ENCODE measurements at places on chromosomes 12 and 14.

GRCh38 chr14:102902086-102902485, 20.4 kb upstream of the AMN start:
- no peak for DNase-seq

DNA sequence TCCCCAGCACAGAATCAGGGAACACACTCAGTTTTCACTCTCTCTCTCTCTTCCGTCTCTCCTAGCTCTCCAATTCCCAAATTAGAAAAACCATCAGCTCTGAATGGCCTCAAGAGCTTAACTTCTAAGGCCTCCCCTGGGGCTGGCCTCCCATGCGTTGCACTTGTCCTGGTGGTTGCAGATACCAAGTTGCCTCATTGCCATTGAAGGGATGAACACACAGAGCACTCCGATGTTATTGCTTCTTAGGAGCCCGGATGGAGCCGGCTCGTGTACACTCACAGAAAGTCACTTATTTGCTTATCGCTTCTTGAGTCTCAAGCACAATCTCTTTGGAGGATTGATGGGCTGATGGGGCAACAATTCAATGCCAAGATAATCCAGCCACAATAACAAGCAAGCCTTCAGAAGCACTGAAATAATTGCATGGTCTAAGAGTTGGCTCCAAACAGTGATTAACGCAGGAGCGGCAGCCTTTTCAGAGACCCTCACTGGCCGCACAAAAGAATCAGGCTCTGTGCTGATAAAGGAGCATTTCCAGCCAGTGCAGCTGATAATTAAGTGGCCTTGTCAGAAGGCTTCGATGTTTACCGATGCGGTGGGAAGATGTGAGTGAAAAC, 175.8 kb upstream of the TMEM132C start:
- no peak for DNase-seq

GRCh38 chr14:79724934-79725717, 486.2 kb downstream of the DIO2 start:
- no peak for DNase-seq

DNA sequence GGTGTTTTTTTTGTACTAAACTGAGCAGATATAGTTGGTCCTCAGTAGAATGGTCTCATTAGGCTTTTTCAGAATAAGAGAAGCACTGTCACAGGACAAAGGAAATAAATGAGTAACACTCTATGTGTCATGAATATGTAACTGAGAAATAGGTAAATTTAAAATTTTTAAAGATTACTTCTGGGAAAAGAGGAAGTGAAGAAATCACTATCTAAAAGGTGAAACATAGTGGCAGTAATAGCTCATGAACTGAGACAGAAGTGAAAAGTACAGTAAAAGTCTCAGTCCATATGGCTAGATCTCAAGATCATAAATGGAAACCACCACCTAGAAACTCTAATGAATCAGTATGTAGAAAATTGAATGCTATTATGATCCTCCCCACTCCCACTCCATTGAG, 89.3 kb upstream of the TTC7B start:
- no peak for DNase-seq

- no peak for DNase-seq
These were observed 306.6 kb downstream of the DAD1 start for GRCh38 chr14:22282417-22282816.

- DNase-seq, result no peak
These were observed 61.8 kb downstream of the PPFIBP1 start for GRCh38 chr12:27585739-27586265.

DNA sequence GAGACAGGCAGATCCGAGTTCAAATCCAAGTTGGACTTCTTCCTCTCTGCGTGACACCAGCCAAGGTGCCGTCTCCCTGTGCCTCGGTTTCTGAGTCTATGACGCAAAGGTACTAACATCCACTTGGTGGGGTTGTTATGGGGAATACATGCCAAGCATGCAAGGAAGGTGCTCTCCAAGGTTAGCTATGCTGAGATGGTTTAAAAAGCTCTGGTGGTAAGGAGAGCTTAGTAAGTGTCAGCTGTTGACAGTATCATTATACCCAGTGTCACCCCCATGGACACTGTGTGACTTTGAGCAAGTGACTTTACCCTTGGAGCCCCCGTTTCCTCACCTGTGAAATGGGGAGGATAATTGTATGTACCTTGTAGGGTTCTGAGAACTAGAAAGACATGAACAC, 22.2 kb downstream of the MMAB start:
- no peak for DNase-seq

GRCh38 chr12:7966563-7966962, 30.6 kb upstream of the SLC2A3 start:
- DNase-seq, result no peak

- DNase-seq, result no peak
These were observed 96.5 kb upstream of the VASH1 start for GRCh38 chr14:76664790-76665189.

DNA sequence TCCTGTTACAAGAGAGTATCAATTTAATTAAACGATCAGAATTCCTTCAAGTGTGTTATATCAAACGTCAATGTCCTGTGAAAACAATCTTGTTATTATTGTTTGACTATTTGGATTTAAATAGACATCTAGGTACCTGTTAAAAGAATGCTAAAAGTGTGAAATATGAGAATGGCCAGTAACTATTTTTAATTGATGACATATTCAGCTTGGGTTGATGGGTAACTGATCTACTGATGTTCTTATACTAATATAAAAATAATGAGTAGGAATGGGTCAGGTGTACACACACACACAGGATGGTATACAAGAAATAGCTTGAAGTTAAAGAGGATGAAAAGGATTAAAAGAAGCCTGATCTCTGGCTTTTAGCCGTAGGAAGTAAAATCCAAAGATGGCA, 146.0 kb downstream of the SLC38A4 start:
- DNase-seq, result no peak

GRCh38 chr12:38490941-38491340, 174.4 kb downstream of the ALG10B start:
- DNase-seq, result no peak

DNA sequence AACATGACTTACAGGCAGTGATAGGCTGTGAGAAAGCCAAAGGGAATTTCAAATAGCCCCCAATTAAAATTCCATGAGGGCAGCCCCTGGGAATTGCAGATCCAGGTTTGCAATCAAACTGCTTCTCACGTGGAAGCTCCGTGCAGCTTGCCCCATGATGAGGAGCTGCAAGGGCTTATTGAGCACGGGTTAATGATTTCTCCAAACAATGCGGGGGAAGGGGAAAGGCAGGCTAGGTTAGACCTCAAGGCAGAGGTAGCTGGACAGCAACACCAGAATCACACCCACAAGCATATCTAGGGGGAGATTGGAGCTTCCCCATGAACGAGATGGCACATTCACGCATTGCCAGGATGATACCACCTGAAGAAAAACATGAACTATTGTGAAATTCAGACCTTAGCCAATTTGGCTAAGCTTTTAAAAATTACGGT, 5.0 kb upstream of the DUSP6 start:
- no peak for DNase-seq

GRCh38 chr14:74290415-74290814, 12.3 kb downstream of the ABCD4 start:
- DNase-seq, result no peak

DNA sequence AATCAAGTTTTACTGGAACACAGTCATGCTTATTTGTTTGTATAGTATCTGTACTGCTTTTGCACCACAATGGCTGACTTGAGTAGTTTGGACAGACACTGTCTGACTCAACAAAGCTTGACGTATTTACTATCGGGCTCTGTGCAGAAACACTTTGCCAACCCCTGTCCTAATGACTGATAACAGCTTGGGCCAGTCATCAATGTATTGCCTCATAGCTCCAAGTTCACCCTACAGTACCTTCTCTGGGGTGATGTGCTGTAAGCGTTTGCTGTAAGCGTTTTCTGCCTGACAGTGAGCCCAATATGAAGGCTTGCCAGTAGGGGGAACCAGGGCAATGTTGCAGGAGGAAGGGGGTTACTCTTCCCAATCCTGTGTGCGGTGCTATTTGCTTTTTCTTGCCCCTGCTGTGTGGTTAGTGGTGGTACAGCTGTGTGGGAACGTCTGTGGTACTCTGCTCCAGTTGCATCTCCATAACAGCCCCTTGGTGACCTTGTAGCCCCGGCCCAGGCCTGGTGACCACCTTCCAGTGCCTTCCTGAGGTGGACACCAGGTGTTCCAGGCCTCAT, 5.4 kb upstream of the CCDC177 start:
- DNase-seq, result peak; percentile 44

- no peak for DNase-seq
These were observed 75.9 kb upstream of the RERGL start for GRCh38 chr12:18165889-18166288.

DNA sequence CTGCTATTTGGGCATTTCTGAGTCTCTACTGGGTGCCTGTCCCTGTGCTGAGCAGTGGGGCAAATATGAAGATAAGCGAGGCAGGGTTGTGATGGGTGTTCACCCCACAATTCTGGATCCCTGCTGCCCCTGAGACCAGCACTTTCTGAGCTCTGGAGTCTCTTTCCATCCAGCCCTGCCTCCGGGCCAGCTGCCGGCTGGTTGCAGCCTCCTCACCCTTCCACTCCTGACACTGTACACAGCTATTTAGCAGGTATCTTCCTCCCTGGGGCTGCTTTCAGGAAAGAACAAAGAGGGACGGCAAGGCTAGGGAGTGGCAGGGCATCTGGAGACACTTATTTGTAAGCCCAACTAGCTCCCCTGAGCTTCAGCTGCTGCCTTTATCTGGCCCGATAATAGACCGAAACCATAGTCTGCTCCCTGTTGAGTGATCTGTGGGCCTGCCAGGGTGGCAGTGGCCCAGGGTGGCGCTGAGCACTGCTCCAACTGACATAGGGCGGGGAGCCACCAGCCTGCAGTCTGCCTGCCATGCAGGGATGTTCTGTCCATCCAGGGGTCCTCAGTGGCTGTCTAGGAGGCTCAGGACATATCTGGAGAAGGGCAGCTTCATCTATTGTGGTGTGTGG, 7.6 kb upstream of the KRT80 start:
- no peak for DNase-seq

- DNase-seq, result peak; percentile 85
These were observed 24.6 kb upstream of the TMPO start for GRCh38 chr12:98490501-98491453.

DNA sequence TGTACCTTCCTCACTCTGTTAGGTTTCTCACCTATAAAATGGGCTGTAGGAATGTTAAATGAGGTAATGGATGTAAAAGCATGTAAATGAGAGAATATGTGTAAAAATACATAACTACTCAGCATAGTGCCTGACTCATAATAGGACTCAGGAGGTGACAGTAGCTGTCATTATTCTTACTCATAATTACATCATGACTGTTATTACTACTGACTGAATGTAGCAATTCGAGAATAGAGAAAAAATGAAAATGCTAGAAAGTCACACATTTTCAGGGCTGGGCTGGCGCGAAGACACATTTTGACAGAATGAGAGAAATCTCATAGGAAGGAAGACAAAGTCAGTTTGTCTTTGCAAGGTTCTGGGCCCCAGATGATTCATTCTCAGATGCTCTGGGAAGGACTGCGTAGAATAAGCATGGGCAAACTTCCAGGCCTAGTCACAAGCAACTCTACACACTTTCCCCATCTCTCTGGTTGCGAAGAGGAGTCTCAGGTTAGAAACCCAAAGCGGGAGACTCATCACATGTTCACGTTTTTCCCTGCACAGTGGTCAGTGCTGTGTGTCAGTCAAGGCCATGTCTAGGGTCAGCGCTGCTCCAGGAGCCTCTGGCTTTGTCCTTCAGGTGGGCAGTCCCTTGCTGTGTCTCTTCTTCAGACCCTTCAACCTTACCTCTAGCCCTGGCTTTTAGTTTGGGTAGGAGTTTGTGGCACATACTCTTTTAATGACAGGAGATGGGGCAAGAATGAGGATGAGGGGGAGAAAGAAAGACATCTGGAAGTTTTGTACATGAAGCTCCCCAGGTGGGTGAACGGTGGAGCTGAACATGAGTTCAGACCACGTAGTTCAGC, 8.4 kb downstream of the GPRC5A start:
- DNase-seq, result peak; percentile 65

- no peak for DNase-seq
These were observed 73.8 kb downstream of the TTLL5 start for GRCh38 chr14:75734854-75735253.

GRCh38 chr14:102389246-102389645, 26.5 kb downstream of the TECPR2 start:
- DNase-seq, result no peak

- DNase-seq, result no peak
These were observed 72.5 kb downstream of the ACSS3 start for GRCh38 chr12:81150382-81150781.

- no peak for DNase-seq
These were observed 28.1 kb downstream of the ATP6V1D start for GRCh38 chr14:67331368-67332125.

GRCh38 chr14:61561104-61561503, 134.2 kb upstream of the HIF1A start:
- DNase-seq, result peak; percentile 86

GRCh38 chr12:11684393-11684792, 34.9 kb downstream of the ETV6 start:
- DNase-seq, result no peak

- DNase-seq, result no peak
These were observed 28.7 kb upstream of the CPNE8 start for GRCh38 chr12:38934078-38934584.

- DNase-seq, result no peak
These were observed 97.0 kb downstream of the TMEM30B start for GRCh38 chr14:61184112-61184511.

DNA sequence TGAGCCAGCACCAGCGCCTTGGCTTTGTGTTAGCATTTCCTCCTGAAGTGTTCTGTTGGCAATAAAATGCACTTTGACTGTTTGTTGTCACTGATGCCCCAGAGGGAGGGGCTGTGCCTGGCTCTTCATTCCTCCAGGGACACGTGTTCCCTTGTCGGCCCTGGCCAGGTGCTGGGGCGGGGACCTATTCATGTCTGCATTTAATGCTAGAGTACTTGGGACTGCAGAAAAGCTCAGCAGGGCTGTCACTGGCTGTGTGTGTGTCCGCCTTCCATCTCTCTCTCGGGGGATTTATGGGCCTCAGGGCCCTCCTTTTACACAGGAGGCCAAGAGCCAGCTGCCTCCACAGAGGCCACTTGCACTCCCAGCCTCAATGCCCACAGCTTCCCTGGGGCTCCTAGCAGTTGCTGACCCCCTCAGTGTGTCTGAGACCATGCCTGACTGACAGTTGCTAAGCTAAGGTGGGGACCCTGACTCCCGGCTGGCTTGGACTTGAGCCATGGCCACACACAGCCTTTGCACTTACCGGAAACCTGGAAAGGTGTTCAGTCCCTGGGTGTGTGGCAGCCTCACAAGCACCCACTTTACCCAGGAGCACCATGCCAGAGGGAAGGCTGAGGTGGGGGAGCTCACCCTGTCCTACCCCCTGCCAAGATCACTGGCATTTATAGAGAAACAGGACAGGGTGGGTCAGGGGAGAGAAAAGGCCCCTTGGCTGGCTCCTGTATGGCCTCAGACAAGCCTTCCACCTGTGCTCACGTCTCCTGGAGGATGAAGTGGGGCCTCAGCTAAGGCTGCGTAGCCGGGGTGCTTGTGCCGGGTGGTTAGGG, 27.8 kb downstream of the HIP1R start:
- DNase-seq, result peak; percentile 51

Measured in PC-9 (cell line).